ENCODE measurements at places on chromosomes 5 and 9.

DNA sequence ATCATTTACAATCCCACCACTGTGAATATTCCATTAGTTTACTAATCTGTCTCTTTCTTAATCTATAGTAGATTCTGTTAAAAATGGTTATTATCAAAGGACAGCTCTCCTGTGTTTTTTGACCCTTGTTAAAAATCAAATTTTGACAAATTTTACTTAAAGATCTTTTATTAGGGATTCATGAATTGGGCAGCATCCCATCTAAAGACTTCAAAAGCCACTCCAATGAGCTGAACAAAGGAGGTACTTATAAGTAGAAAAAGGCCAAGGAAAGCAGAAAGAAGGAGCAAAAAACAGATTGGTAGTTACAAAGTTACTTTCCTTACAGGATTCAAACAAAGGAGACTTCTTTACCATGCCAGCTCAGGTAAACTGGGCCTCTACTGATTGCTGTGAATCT, 44.5 kb upstream of the PTPDC1 start:
- no peak for DNase-seq

DNA sequence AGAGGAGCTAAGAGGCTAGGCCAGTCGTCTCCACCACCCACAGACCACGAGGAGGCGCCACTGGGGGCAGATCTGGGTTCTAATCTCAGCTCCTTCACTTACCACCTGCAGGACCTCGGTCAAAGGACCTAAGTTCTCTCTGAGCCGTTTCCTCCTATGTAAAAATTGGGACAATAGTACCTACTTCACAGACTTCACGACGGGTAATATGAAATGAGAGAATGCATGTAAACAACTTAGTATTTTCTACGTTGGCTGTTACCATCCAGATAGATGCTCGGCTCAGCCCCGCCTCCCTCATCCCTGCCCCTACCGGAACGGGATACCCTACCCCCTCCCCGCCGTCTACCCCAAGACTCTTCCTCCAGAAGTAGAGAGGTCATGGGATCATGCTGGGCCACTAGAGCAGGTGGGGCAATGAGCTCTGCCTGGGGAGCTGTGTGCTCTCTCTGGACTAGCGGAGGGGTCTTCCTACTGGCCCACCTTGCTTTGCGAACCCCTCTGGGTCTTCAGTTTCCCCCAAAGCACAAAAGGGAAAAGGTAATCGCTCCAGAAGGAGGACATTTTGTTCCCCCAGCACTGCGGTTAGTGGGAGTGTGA, 541 bp downstream of the GNPDA1 start:
- no peak for DNase-seq

GRCh38 chr9:131578731-131579504, 33.6 kb downstream of the PRRT1B start:
- no peak for DNase-seq

GRCh38 chr9:35763803-35764202, 9.7 kb upstream of the MSMP start:
- DNase-seq: no peak

GRCh38 chr9:108463932-108464606, 391.7 kb downstream of the ACTL7B start:
- DNase-seq: no peak

- no peak for DNase-seq
Observed at GRCh38 chr5:64872044-64872443, 103.3 kb downstream of the CWC27 start.

GRCh38 chr5:67619235-67619634, 422.6 kb upstream of the CD180 start:
- DNase-seq: no peak

DNA sequence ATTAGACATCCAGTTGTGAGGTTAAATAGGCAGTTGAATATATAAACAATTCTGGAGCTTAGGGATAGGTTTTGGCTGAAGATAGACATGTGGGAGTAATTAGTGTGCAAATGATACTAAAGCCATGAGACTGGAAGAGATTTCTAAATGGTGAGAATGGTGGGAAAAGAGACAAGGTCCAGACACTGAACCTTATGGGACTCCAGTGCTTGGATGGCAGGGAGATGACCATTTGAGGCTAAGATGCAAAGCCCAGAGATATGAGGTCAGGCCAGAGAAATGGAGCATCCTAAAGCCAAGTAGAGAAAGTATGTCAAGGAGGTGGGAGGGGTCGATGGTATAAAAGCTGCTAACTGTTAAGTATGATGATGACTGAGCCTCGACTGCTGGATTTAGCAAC, 115.6 kb downstream of the SEMA5A start:
- no peak for DNase-seq

GRCh38 chr9:116572095-116572748, 114.9 kb upstream of the TRIM32 start:
- peak; percentile 93 for DNase-seq

DNA sequence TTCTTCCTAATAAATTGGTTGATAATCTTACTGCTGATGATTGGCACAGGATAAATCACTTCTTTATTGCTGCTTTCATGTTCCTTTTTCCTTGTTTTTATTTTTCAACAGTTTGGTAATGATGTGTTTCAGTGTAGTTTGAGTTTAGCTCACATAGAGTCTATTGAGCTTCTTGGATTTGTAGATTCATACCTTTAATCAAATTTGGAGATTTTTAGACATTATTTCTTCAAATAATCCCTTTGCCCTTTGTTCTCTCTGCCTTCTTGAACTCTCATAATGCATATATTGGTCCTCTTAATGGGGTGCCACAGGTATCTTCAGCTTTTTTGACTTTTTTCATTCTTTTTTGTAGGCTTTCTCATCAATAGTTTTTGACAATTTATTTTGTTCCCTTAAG, 275.3 kb downstream of the TLE4 start:
- DNase-seq: no peak

GRCh38 chr9:125121146-125121545, 22.2 kb downstream of the SCAI start:
- DNase-seq: no peak

DNA sequence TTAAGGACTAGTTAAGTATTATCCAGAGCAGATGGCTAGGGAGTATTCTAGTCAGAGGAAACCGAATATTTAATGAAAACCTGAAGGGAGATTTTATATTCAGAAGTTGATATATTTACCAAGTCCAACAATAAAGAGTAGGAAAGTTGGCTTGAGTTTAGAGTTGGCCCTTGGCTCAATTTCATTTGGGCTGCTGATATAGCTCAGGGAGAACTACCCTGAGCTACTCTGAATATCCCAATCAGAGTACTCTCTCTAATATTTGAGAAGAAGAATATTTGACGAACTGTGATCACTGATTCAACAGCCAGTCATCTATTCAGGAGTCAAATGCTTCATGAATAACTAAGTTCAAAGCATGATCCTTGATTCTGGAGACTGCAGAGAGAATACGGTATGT, 34.5 kb downstream of the TBCA start:
- no peak for DNase-seq

DNA sequence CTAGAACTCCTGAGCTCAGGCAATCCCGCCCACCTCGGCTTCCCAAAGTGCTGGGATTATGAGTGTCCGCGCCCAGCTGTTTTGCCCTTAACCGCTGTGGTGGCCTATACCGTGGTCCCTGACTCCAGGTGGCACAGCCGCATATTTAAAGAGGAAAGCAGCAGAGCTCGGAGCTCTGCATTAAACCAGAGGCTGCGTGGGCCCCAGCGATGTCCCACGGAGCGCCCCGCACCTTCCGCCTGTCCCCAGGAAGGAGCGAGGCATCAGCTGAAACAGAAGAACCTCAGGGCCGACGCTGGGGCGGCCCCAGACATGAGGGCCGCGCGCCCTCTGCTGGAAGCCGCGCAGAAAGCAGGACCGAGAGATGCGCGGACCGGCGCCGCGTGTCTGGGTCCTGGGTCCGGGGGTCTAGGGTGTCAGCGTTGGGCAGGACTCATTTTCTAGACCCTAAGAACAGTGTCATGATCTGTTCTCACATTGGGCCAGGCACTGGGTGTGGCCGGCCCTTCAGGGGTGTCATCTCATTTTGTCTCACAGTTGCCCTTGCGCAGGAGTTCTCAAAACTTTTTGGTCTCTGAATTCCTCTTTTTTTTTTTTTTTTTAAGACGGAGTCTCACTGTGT, 37.7 kb downstream of the LAMC3 start:
- no peak for DNase-seq

- DNase-seq: no peak
Observed at GRCh38 chr9:94912700-94913249, 186.3 kb downstream of the AOPEP start.
